Right lung (tissue), 10 donors: ENCODE measurements at places on chromosomes 2 and 18.
A peak's percentile ranks its signal among the peaks of the same experiment; 100 is the strongest.

- DNase-seq = no peak
Observed at GRCh38 chr18:48762836-48763718, 187.7 kb downstream of the SMAD7 start.

DNA sequence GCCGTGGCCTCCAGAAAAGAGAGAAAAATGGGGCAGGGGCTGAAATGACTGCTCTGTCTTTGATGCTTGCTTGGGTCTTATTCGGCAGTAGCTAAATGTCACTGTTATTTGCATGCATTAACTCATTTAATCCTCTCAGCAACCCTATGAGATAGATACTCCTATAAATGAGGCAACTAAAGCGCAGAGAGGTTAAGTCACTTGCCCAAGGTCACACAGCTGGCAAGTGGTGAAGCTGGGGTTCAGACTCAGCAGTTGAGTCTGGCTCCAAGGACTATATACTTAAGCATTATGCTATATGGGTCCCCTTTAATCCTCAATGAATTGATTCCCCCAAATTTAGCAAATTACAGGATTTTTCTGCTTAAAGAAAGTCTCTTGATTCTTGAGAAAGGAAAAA is 9.2 kb upstream of the SLC66A3 start:
- DNase-seq = no peak

- no peak for DNase-seq
Observed at GRCh38 chr2:205703471-205704126, 21.3 kb downstream of the NRP2 start.

- no peak for DNase-seq
Observed at GRCh38 chr2:222842491-222843174, 18.2 kb upstream of the ACSL3 start.

DNA sequence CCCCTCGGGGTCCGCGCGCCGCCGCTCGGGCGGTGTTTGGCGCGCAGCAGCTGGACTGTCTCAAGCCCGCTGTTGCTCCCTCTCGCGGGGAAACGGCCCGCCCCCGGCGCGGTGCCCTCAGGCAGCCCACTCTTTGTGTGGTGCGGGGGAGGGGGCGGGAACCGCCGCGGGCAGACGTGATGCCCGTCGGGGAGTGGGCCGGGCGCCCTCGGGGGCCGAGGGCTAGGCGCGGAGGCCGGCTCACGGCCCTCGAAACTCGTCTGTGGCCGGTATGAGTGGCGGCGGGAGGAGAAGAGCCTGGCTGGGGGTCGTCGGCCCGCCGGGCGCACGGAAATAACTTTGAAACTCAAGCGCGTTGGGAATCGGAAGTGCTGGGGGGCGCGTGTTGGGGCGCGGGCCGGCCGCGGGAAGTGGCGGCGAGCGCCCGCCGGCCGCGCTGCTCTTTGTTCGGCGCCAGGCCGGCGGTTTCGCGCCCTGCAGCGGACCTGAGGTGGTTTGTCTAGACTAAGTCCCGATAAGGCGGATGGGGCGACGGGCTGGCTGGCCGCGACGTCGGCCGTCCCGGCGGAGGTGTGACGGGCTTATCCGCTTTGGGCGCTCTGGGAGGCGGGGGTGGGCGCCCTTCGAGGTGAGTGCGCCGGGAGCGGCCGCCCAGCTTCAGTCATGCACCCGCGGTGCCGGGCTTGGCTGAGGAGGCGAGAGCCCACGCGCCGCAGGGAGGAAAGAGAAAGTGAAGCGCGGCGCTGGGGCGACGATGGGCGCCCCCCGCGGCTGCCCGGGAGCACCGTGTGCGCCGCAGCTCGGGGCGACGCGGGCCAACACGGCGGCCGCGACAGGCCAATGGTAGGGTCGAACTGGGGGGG is 679 bp downstream of the PTMA start:
- peak; percentile 48 for DNase-seq

- peak; percentile 82 for DNase-seq
Observed at GRCh38 chr2:30368258-30368657, 78.8 kb upstream of the LCLAT1 start.

- DNase-seq = no peak
Observed at GRCh38 chr2:41736586-41736985, 311.2 kb upstream of the PKDCC start.
